Activated gamma-delta T cell treated with Interleukin-2 at 50 U/mL for 16 hours (primary cell): ENCODE measurements at places on chromosomes 6 and 20.

- DNase-seq: no peak
These were observed 125.9 kb downstream of the HS3ST5 start for GRCh38 chr6:114216789-114217467.

- no peak for DNase-seq
These were observed 517 bp downstream of the ACTL10 start for GRCh38 chr20:33667245-33667675.

GRCh38 chr6:105733556-105734162 lies 330.8 kb upstream of the PREP start:
- no peak for DNase-seq

DNA sequence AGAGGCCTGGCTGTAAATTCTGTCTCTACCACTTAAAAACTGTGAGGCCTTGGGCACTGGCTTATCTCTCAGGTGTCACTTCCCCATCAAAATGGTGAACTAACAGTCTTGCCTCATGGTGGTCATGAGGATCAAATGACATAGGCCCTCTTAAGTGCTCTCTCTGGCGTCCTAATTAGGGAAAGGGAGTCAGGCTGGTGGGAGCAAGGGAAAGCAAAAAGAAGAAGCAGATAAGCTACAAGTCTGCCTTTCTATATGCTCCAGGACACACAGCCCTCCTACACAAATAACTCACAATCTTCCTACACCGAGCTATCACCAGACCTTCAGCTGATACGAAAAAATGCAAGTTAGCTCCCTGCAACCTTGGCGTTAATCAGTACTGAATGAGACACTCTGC lies 19.5 kb upstream of the SLC22A16 start:
- no peak for DNase-seq

GRCh38 chr6:143396497-143397226 lies 53.8 kb downstream of the ADAT2 start:
- no peak for DNase-seq

DNA sequence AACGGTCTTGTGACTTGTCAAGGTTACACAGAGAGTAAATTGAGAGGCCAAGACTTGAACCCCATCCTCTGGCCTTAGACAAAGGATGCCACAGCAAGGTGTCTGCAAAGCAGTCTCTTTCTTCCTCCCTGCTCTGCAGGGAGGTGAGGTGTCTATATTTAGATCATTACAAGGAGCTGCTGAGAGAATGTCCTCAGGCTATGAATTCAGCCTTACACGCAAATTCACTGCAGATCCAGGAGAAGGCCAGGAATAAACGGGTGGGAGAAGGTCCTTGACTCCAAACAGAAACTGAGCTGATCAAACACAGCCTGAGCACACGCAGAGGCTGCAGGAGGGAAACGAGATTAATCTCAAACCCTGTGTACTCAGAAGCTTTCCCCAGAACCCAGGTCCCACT lies 48.6 kb upstream of the PTPRT start:
- DNase-seq: no peak

DNA sequence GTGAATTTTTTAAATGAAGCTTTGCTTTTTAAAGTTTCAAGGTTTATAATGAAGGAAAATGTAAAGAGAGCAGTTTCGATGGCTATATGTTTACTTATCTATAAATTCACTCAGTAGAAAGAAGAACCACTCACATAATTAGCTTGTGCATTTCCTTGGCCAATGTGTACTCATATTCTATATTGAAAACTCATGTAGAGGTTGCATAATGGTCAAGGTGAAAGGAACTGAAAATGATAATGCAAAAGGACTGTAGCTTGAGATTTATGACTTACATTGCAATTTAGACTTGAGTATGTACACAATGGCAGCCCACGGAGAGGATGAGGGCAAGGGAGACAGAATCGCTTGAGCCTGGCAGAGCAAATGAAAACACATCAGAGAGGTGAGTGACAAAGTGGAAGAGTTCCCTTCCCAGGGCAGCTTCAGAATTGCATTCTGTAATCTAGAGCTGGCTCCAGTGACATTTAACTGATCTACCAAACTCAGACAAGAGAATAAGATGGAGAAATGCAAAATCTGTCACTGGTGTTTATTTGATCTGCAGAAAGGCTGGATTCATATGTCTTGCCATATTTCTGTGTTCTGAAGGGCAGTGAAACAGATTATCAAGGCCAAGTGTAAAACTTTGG lies 191.8 kb downstream of the TMEM200A start:
- no peak for DNase-seq

GRCh38 chr6:112594886-112595594 lies 247.9 kb downstream of the RFPL4B start:
- no peak for DNase-seq

DNA sequence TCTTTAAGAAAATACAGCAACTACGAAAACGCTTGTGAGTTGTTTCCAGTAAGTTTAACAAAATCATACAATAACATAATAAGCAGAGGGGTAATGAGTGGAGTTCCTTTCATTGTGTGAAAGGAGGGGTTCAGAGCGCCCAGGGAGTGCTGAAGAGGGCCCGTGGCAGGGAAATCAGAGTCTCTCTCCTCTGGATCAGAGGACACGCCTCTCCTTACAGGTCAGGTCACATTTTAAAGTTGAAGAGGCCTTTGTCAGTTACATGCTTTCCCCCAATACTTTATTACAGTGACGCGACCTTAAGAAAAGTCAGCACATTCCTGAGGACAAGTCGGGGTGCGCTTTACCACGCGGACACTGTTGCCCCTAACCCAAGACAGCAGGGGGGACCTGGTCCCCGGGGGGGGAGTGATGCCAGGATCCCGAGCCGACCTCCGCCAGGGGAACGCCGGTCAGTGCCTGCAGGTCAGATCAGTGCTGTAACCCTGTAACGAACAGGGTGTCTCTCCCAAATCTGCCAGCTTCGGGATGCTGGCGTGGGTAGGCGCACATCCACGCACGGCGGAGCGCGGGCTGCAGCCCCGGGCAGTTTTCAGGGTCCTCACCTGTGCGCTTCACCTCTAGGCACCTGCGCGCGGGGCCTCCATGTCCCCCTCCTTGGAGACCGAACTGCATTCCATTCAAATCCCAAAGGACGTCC lies 848 bp downstream of the DACT2 start:
- no peak for DNase-seq

DNA sequence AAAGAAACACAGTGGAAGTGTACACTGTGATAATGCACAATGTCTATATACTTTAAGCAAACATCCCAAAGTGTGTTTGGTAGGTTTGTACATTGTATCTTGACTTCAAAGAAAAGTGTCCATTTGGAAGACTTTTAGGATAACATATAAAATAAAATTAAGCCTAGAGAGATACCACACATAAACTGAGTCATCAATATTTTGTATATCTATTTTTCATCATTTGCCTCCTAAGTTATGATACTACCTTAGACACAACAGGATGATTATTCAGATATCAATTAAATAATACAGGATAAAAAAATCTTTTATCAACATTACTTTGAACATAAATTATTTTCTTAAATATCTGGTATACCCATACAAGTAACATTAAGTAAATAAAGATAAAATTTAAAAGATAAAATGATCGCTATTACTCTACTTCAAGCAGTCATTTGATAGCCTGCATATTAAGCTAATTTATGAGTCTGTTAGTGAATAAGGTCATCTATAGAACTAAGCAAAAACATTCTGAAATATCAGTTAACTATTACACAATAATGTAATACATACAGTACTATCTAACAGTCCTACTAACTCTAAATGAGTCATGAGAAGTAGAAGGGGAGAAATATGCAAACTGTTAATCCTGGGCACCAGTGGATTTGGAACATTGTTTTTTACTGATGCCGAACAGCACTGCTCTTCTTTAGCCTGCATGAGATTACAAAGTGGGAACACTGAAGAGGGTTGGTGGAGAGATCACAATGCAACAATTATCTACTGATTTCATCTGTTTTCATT lies 158.4 kb upstream of the SIM1 start:
- no peak for DNase-seq

DNA sequence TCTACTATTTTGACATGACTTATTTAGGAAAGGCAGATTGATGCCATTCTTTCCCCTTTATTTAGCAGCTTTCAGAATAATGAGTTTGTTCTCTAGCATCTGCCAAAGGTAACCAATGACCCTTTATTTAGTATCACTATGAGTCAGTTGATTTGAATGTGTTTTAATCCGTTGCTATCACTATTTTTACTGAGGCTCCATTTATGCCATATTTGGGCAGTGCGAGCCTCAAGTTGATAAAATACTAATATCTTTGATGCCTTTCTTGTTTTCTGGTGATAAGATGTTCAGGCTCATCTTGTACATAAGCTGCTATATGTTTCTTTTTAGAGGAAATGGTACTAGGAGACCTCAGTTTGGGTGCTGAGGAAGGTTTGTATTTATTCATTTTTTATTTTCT lies 15.6 kb upstream of the NOTCH4 start:
- no peak for DNase-seq

- no peak for DNase-seq
These were observed 85.7 kb downstream of the NFATC2 start for GRCh38 chr20:51456511-51457509.

DNA sequence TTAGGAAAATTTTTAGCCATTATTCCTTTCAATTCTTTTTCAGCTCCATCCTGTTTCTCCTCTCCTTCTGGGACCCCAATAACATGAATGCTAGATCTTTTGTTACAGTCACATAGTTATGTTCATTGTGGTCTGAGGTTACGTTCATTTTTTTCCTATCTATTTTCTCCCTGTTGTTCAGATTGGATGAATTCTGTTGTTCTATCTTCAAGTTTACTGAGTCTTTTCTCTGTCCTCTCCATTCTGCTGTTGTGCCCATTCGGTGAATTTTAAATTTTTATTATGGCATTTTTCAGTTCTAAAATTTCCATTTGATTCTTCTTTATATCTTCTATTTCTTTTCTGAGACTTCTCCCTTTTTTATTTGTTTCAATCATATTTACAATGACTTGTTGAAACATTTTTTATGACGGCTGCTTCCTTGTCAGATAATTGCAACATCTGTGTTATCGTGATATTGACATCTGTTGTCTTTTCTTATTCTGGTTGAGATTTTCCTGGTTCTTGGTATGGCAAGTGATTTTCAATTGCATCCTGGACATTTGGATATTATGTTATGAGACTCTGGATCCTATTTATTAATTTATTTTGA lies 12.6 kb upstream of the DDR1 start:
- no peak for DNase-seq

GRCh38 chr20:62059401-62059800 lies 6.3 kb downstream of the TAF4 start:
- DNase-seq: no peak

DNA sequence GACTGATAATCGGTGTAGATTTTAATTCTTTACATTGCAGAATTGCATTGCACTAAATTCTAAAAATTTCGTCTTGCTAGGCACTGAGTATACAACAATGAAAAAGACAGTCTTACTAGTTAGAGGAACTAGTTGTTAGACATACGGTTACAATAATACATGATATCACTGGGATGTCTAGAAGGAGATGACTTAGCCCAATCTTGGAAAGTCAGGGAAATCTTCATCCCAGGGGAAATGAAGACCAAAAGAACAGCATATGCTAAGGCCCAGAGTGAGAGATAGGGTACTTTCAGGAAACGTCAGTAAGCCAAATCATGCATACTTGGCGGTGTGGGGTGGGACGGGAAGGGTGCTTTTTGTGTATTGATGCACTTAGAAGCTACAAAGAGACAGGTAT lies 901 bp downstream of the CEP57L1 start:
- no peak for DNase-seq

DNA sequence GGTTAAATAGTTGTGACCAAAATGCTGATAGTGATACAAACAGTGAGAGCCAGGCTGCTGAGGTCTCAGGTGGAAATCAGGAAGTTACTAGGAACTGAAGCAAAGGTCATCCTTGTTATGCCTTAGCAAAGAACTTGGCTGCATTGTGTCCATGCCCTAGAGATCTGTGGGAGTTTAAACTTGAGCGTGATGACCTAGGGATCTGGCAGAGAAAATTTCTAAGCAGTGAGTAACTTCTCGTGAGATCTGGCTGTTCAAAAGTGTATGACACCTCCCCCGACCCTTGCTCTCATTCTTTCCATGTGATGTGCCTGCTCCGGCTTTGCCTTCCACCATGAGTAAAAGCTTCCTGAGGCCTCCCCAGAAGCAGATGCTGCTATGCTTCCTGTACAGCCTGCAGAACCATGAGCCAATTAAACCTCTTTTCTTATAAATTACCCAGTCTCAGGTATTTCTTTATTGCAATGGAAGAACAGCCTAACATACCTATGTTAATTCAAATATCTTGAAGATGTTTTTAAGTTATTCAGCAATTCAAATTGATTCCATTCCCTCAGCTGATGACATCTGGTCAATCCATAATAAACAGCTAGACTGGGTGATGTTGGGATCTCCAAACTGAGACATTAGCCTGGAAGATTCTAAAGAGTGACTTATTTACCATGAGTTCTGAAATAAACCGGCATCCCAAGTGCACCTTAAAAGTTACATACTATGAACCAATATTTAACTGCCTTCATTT lies 33.8 kb downstream of the KIF16B start:
- DNase-seq: no peak

- no peak for DNase-seq
These were observed 73.1 kb upstream of the QKI start for GRCh38 chr6:163341224-163342061.

- no peak for DNase-seq
These were observed 136.8 kb upstream of the TCF21 start for GRCh38 chr6:133752129-133752528.

DNA sequence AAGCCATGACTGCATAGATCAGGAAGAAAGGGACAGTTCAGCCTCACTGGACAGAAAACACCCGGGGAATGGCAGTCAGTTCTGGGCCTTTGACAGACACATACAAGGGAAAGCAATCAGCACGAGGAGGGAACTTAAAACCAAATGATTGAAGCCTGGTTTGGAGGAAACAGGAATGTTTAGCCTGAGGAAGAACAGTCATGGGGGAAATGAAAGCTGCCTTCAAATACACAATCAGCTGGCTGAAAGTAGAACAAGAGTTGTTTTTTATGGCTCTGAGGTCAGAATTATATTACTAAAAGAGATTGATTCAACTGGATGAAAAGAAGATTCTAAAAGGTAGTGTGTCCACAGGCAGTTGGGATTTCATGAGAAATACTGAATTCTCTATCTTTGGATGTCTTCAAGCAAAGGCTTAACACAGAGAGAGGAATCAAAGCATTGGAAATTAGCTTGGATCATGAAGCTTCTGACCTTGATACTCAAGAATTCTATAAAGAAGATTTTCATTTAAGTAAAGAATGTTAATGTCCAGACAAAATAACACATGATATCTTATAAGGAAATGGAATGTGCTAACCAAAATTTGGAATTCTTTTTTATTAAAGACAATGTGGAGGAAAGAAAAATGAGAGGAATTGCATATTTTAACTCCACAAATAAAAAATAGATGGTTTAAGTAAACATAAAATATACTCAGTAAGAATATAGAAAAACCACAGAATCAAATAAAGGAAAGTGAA lies 216.6 kb downstream of the IBTK start:
- DNase-seq: no peak

GRCh38 chr6:112680091-112680490 lies 333.0 kb downstream of the RFPL4B start:
- no peak for DNase-seq
